ENCODE measurements at places on chromosomes 5 and 9.

DNA sequence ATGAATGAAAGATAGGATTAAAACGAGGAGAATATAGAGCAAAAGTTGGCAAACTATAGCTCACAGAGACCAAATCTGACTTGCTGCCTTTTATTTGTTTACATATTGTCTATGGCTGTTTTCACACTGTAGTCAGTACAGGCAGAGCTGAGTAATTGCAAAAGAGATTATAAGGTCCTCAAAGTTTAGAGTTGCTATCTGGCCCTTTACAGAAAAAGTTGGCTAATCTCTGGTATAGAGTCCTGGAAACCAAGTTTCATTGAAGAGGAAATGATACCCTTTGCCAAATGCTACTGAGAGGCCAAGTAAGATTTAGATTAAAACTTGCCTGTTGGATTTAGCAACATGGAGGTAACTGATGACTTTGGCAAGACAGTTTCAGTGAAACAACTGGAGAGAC, 36.0 kb downstream of the LYRM7 start:
- DNase-seq = no peak

DNA sequence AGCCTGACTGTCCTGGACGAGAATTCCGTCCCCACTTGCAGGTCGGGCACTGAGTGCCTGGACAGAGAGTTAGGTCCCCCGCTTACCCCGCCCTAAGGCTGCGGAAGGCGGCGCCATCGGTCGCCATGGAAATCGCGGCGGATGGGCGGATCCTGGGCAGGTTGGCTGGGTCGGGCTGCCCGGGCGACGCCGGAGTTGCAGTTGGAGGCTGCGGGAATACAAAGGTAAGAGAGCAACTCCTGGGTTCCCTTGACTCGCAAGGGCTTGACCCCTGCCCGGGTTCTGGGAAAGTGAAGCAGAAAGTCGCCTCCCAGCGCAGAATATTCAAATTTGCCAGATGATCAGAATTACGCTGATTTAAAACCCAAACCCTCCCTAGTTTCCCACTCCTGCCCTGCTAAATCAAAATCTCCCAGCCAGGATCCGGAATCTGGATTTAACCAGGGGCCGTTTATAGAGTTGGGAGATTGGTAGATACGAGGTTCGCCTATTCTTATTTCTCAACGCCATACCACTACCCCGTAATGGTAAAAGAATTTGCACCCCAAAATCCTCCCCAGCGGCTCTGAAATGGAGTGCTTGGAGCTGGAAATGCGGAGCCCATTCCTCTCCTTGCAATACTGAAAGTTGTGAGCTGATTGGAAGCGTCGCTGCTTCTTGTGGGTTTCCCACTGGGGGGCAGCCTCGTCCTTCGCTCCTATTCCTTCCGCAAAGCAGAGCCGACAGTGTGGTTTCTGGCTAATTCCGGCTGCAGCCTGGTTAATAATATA, 156.4 kb upstream of the RASEF start:
- DNase-seq = no peak

- DNase-seq = no peak
These were observed 15.3 kb upstream of the KLF4 start for GRCh38 chr9:107504585-107505455.

DNA sequence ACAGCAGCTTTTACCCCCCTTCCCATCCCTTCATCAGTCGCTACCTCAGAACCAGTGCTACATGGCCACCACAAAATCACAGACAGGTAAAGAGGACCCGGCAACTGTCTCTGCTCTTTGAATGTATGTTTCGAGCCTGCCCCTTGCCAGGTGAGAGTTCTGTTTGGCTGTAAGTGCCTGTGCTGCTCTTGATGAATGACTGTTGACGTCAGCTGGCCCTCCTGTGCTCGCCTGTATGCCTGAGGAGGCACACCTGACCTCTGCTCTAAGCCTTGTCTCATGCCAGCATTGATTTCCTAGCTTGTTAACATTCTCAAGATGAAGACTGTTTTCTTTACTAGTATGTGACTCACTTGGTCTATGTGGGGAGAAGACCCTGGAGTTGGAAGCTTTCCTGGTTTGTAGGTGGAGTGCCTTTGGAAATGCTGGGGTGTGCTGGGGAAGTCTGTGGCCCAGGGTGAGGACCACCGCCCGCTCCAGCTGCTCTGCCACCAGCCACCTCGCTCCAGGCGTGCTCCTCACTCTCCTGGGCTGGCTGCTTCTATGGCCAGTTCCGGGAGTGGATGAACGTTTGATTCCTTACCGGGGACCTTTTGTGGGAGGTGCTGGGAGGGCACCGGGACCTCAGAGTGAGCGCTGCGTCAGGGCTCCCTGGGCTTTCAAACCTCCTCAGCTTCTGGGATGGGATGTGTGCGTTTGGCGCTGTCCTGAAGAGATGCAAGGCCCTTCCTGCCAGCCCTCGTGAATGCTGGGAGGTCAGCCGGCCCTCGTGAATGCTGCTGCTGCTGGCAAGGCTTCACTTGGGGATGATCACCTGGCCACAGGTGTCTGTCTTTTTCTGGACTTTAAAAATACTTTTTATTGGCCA, 109.9 kb downstream of the EHMT1 start:
- no peak for DNase-seq

DNA sequence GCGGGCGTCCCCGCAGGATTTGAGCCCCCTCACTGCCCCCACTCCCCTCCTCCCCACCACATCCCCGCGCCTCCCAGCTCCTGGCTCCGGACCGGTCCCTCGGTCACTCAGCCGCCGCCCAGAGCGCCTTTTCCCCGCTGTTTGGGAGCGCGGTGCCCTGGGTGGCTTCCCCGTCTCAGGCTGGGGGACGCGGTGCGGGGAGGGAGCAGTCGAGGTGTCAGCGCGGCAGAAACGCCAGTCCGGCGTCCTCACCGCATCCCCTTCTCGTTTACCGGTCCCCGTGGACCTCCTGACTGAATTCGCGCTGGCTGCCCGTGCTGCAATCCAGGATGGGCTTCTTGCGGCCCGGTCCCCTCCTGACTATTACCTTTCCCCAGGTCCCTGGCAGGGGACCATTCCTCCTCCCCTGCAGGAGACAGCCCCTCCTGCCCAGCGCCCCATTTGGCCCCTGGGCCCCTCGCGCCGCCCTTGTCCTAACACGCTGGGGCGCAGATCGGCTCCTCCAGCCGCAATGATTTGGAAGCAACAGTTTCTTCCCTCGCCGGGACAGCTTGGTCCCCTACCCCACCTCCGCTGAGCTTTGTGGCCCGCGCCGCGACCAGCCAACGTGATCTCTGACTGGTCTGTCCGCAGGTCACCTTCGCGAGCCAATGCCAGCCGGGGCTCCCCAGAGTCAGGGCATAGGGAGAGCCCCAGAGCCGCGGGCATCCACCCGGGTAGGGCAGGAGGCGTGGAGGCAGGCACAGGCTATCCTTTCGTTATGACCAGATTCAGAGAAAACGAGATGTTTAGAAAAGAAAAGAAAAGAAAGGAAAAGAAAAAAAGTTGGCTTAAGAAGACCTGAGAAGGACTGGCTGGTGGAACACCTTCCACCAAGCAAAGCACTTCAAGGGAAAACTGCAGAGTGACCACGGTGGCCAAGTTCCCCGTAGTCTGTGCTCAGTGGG, 1.2 kb downstream of the ANKRD33B start:
- DNase-seq = no peak

All from activated T-helper 1 cell treated with Interleukin-2 at 50 U/mL for 16 hours (primary cell).